Panc1 (cell line): ENCODE measurements at places on chromosomes 12 and 14.

DNA sequence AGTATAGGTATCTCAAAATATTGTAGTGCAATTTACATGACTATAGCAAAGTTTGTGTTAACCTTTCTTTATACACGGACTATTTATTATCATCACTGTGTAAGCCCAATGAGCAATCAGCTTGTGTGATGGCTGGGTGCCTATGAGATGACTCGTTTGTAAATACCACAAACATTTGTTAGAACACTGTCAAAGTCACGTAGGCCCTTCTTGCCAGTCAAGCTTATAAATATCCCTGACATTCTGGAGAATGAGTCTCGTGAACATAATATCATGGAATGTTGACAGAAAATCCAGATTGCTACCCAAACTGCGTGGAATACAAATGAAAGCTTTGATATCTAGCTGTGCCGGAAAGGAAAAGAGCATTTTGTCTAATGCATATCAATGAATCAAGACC is 648.3 kb upstream of the MDGA2 start:
- DNase-seq, result no peak

DNA sequence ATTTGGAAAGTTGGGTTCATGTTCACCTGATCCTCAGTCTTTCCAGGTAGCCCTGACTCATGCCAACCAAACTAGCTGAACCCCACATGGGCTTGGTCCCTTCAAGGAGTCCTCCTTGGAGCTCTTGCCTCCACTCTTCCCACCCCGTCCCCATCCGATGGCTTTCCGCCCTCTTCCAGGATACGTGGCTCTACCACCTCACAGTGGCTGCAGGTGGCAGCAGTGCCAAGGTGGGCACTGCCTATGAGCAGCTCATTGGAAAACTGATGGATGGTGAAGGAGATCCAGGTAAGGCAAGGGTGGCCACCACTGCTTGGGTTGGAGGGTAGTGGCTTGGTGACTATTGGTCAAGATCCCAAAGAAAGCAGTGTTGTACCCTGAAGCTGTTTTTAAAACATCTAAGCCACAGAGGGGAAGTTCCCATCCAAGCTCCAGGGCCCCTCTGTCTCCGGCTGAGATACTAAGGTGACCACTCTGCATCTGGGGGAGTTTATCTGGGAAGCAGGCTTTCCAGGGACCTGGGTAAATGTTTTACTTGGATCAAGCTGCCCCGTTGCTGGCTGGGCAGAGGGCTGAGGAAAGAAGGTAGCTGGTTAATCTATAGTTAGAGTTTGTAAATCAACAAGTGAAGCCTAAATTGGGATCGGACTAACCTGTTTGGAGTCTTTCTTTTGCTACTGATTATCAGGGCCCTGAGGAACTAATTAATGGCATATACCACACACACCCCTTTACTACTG is 23.7 kb downstream of the PIGH start:
- no peak for DNase-seq

DNA sequence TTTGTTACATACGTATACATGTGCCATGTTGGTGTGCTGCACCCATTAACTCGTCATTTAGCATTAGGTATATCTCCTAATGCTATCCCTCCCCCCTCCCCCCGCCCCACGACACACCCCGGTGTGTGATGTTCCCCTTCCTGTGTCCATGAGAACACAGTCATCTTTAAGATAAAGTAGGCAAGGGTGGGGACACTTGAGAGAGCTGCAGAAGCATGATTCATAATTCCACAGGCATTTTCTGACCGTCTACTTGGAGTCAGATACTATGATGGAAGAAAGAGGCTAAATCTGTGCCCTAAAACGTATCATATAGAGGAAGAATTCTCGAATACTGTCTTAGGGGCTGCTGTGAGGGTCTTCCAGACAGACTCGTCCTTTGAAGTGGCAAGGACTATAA is 145.9 kb upstream of the VASH1 start:
- no peak for DNase-seq

DNA sequence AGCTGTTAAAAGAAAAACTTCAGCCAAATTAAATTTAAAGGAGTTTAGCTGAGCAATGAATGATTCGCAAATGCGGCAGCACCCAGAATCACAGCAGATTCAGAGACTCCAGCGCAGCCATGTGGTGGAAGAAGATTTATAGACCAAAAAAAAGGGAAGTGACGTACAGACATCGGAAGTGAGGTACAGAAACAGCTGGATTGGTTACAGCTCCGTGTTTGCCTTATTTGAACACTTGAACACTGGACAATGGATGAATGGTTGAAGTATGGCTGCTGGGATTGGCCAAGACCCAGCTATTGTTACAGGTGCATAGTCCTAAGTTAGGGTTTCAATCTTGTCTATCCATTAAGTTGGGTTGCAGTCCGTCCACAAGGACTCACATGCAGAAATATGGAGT is 42.6 kb downstream of the GALNT8 start:
- no peak for DNase-seq

GRCh38 chr12:89497005-89497404 is 27.6 kb downstream of the GALNT4 start:
- DNase-seq, result no peak

GRCh38 chr12:52684431-52684830 is 4.2 kb upstream of the KRT1 start:
- DNase-seq, result no peak

- DNase-seq, result no peak
These were observed 26.4 kb downstream of the DEGS2 start for GRCh38 chr14:100132903-100133510.

- no peak for DNase-seq
These were observed 185.4 kb downstream of the PPM1H start for GRCh38 chr12:62749586-62749985.

- DNase-seq, result no peak
These were observed 118.9 kb downstream of the C12orf75 start for GRCh38 chr12:105449431-105449830.

GRCh38 chr12:80154261-80154660 is 54.9 kb downstream of the OTOGL start:
- no peak for DNase-seq
